ENCODE measurements at places on chromosomes 7 and 10. TPM values are rescaled to one million over a fixed set of nuclear protein-coding genes. Genes with fewer than 3 reads are reported as not detected.

- no peak for DNase-seq
These were observed 126.5 kb upstream of the IGFBP3 start for GRCh38 chr7:46047581-46047980.

GRCh38 chr7:34322841-34323240 lies 335.2 kb upstream of the NPSR1 start:
- DNase-seq: no peak

DNA sequence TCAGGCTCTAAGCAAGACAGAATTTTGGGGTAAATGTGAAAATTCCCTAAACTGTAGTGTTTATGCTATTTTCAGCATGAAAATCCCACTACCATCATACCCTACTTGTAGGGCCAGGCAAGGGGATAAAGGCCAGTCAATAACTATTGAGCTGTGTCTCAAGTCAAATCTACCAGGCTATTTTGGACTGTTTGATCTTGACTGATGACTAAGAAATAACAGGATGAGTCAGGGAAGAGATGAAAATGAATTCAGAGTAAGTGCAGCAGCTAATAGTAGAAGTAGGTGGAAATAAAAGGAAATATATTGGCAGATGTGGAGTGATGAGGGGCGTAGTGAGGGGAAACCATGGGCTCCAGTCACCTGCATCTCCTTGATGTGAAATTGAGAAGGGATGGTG lies 225.8 kb upstream of the PHYHIPL start:
- DNase-seq: no peak

GRCh38 chr7:128458956-128459355 lies 3.3 kb downstream of the HILPDA start:
- peak; percentile 59 for DNase-seq

DNA sequence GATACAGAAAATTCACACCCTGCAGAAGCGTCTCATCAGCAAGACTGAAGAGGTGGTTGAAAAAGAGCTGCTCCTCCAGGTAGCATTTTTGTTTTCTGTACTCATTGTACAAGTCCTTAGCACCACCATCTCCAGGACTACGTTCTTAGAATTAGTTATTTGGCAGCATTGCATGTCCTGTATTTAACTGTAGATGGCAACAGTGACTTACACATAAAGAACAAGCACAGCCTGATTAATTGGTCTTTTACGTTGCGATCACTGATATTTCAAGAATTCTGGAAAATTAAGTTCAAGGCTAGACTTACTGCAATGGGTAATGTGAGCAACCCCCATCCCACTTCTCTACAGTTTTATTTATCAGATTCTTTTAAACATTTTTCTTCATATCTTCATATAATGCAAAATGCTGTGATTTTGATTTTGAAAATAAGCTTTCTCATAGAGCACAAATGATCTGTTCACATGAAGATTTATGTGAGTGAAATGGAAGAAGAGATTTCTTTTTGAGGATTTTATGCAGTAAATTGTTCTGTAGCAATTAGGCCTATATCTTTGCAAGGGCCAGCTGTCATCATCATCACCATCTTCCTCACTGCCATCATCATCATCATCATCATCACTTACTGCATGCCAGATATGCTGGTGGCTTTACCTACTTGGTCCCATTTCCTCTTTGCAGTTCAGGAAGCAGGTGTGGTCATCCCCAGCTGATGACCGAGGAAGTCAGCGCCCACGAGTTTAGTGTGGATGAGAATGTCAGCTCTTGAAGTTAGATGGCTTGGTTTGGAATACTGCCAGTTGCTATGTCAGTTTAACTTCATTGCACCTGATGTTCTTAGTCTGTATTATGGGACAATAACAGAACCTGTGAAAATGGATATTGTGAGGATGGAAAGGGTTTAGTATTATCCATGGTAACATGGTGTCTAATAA lies 53.4 kb downstream of the CFAP58 start:
- no peak for DNase-seq

GRCh38 chr7:70229242-70229641 lies 631.0 kb downstream of the AUTS2 start:
- no peak for DNase-seq

LIPK gene
- total RNA-seq: not detected

LOXL4 gene
- total RNA-seq: not detected

PDE1C gene
- total RNA-seq: not detected

SERPINE1 gene
- total RNA-seq: 0.12 TPM
